ENCODE measurements at places on chromosomes 1 and 21. TPM values are rescaled to one million over a fixed set of nuclear protein-coding genes. Genes with fewer than 3 reads are reported as not detected.

ELF3 gene
- total RNA-seq, result 0.59 TPM

DNALI1 gene
- total RNA-seq, result 4.7 TPM

HSPA13 gene
- total RNA-seq, result 43.7 TPM

NBPF4 gene
- total RNA-seq, result not detected

TSPAN1 gene
- 0.50 TPM for total RNA-seq

MATN1 gene
- 0.50 TPM for total RNA-seq

ZSWIM5 gene
- total RNA-seq, result 7.9 TPM

MAST2 gene
- total RNA-seq, result 34.6 TPM

NBPF3 gene
- total RNA-seq, result 10.0 TPM

IL20 gene
- total RNA-seq, result not detected

TMEM82 gene
- not detected for total RNA-seq

PPP1R12B gene
- 47.0 TPM for total RNA-seq

S1PR1 gene
- total RNA-seq, result 31.6 TPM

MTF1 gene
- 3.1 TPM for total RNA-seq

PFDN2 gene
- 42.8 TPM for total RNA-seq

TMEM200B gene
- total RNA-seq, result 19.3 TPM

PADI3 gene
- total RNA-seq, result not detected

SH2D5 gene
- 1.5 TPM for total RNA-seq

TSPEAR gene
- total RNA-seq, result not detected

CSF3R gene
- 6.8 TPM for total RNA-seq

PLEKHG5 gene
- total RNA-seq, result 19.6 TPM

FCGR3A gene
- 30.1 TPM for total RNA-seq

DONSON gene
- total RNA-seq, result 28.0 TPM
